ENCODE measurements at places on chromosomes 1 and 21. TPM values are rescaled to one million over a fixed set of nuclear protein-coding genes. Genes with fewer than 3 reads are reported as not detected.

The C1orf146 gene
- total RNA-seq = not detected

DNA sequence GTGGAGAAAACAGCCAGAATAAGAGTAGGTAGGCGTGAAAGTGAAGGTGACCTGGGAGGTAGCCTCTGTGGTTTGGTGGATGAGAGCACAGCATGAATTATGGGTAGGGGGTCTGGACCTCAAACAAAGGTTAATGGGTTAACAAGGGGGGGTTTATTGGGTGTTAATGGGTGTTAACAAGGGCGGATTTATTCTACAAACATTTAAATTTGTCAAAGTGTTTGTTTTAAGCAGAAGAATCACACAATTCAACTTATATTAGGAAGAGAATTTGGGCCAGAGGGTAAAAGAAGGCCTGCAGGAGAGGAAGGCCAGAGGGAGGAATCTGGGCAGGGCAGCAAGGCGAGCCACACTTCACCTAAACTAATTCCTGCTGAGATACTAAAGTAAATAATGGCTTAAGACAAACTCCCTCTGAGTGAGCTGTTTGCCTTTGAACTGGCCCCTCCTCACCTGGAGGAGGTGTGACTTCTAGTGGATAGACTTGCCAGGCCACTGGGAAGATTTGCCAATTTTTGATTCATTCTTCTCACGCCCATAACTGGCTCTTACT is 191.7 kb downstream of the GIPC2 start:
- no peak overlapping the region for H3K4me3 ChIP-seq
- H3K4me1 ChIP-seq = no peaks in the 10 kb centered on the region
- H3K27me3 ChIP-seq = no peaks in the 10 kb centered on the region
- H3K36me3 ChIP-seq = no peaks in the 10 kb centered on the region
- peak overlapping the region; percentile 41 for H3K27ac ChIP-seq

The MNDA gene
- total RNA-seq = 84.3 TPM

- no peaks in the 10 kb centered on the region for H3K27me3 ChIP-seq
- DNase-seq = no peak
- no peaks in the 10 kb centered on the region for H3K36me3 ChIP-seq
- H3K4me3 ChIP-seq = no peak overlapping the region
- no peaks in the 10 kb centered on the region for H3K4me1 ChIP-seq
- no peak overlapping the region for H3K27ac ChIP-seq
Measured at GRCh38 chr1:94807742-94808491, 12.2 kb upstream of the SLC44A3 start.

GRCh38 chr1:10841118-10841517 is 44.7 kb upstream of the CASZ1 start:
- DNase-seq = no peak
- H3K4me3 ChIP-seq = no peak overlapping the region
- H3K27ac ChIP-seq = no peak overlapping the region

GRCh38 chr1:184838504-184838951 is 83.9 kb upstream of the EDEM3 start:
- H3K4me1 ChIP-seq = peaks cover 20% of the 10 kb centered on the region
- H3K27me3 ChIP-seq = no peaks in the 10 kb centered on the region
- peak overlapping the region; percentile 34 for H3K27ac ChIP-seq
- no peaks in the 10 kb centered on the region for H3K36me3 ChIP-seq
- no peak for DNase-seq

Measured in lower lobe of right lung (tissue), 2 donors.